Activated CD8-positive, alpha-beta memory T cell treated with anti-CD3 and anti-CD28 coated beads for 48 hours (primary cell): ENCODE measurements at places on chromosomes 13 and 19.
A peak's percentile ranks its signal among the peaks of the same experiment; 100 is the strongest.

- no peak for DNase-seq
Measured at GRCh38 chr19:33152176-33152575, 20.3 kb downstream of the WDR88 start.

GRCh38 chr19:8334458-8335342 lies 8.4 kb downstream of the KANK3 start:
- peak; percentile 15 for DNase-seq

DNA sequence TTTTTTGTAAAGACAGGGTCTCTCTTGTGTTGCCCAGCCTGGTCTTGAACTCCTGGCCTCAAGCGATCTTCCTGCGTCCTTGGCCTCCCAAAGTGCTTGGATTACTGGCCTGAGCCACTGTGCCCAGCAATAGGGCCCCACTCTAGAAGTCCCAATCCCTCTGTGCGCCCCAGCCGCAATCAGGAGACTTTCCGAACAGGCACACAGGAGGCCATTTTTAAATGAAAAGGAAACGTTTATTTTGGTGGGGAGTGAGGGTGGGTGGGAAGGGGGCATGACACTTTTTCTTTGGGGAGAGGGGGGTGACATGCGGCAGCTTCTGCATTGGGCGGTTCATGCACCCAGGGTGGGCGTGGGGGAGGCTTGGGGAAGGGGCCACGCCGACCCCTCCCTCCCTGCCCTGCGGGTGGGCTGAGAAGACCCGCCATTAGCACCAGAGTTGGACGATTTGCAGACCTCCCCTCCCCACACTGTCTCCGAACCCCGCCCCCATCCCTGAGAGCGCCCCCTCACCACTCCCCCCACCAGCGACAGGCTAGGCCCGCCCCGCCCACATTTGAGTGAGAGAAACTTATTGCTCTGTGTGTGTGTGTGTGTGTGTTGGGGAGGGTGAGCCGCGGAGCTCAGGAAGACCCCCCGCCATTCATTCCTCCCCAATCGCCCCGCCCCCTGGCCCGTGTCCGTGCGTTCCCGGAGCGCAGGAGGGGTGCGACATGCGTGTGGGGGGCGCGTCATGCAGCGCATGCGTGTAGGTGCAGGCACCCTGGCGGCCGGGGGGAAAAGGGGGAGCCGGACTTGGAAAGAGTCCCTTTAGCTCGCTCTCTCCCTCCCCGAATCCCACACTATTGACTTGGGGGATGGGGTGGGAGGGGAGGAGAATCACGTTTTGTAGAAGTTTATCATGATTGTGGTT lies 17.2 kb downstream of the KCNC3 start:
- DNase-seq = no peak

GRCh38 chr13:60152904-60153303 lies 10.8 kb downstream of the DIAPH3 start:
- no peak for DNase-seq

- DNase-seq = no peak
Measured at GRCh38 chr13:81148822-81149221, 807.9 kb upstream of the SPRY2 start.

DNA sequence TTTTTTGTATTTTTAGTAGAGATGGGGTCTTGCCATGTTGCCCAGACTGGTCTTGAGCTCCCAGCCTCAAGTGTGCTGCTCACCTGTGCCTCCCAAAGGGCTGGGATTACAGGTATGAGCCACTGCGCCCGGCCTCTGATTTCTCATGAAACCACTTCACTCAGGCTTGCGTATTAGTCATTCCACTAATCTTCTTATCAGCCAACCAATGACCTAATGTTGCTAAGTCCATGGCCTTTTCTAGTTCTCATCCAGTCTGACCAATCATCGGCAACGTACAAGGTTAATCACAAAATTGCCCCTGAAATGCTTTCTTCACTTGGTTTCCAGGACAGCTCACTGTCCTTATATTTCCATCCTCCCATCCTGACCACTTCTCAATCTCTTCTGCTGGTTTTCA lies 605.3 kb upstream of the SLC10A2 start:
- no peak for DNase-seq

DNA sequence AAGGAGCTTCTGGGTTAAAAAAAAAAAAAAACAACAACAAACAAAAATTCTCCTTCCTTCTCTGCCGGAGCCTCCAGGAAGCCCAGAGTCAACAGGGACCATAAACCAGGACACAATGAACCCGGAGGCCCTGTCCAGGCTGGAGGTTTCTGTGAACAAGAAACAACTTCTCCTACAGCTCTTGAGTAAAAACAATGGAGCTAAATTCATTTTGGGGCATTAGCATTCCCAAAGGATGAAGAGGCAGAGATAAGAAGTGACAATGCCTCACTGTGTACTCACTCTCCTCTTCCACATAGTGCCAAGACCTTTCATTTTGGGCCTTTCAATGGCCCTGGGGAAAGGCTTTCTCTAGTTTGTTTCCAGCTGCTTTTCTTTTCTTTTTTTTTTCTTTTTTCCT lies 9.0 kb downstream of the RHPN2 start:
- DNase-seq = no peak

- DNase-seq = no peak
Measured at GRCh38 chr19:54792814-54793213, 10.6 kb upstream of the KIR2DL4 start.
